ENCODE measurements at places on chromosomes 3 and 15.

- no peak for DNase-seq
These were observed 313.9 kb downstream of the FGF12 start for GRCh38 chr3:192413461-192413860.

- no peak for DNase-seq
These were observed 190.9 kb upstream of the CFAP20DC start for GRCh38 chr3:59240666-59241255.

DNA sequence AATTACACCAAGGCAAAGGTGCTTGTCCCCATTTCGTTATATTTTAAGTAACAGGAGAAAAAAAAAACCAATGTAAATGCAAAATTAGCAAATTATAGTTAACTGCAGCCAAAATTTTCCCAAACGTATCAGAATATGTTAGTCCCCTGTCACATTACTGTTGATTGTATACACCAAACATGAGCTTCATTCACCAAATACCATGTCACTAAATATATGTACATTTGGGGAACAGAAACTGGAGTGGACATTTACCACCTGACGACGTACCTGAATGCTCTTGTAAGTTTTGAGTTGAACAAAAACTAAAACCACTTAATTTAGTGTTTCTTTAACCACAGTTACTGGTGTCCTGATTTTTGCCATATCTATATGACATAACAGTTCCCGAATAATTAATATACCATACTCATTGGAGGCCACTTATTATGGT is 3.3 kb upstream of the FOXP1 start:
- DNase-seq = peak; percentile 42

GRCh38 chr3:132332508-132332907 is 15.3 kb downstream of the ACP3 start:
- DNase-seq = no peak

DNA sequence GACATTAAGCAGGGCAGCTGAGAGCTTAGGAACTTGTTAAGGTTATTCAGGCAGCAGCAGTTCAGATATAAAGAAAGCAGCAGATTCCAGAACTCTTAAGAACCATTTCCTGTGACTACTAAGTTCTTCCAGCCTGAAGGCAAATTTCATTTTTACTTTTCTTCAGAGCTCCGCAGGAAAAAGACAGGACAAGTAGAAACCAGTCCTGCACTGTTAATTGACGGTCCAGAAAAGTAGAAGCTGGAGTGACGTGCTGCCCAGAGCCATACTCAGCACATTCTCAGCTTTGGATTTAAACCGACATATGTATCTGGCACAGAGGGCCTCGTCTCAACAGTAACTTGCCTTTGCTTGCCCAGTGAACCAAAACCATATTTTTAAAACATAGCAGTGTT is 219.4 kb upstream of the STRIT1 start:
- no peak for DNase-seq

GRCh38 chr3:174488527-174488926 is 370.6 kb upstream of the NAALADL2 start:
- DNase-seq = no peak

GRCh38 chr3:194632809-194633348 is 340 bp downstream of the TMEM44 start:
- no peak for DNase-seq

DNA sequence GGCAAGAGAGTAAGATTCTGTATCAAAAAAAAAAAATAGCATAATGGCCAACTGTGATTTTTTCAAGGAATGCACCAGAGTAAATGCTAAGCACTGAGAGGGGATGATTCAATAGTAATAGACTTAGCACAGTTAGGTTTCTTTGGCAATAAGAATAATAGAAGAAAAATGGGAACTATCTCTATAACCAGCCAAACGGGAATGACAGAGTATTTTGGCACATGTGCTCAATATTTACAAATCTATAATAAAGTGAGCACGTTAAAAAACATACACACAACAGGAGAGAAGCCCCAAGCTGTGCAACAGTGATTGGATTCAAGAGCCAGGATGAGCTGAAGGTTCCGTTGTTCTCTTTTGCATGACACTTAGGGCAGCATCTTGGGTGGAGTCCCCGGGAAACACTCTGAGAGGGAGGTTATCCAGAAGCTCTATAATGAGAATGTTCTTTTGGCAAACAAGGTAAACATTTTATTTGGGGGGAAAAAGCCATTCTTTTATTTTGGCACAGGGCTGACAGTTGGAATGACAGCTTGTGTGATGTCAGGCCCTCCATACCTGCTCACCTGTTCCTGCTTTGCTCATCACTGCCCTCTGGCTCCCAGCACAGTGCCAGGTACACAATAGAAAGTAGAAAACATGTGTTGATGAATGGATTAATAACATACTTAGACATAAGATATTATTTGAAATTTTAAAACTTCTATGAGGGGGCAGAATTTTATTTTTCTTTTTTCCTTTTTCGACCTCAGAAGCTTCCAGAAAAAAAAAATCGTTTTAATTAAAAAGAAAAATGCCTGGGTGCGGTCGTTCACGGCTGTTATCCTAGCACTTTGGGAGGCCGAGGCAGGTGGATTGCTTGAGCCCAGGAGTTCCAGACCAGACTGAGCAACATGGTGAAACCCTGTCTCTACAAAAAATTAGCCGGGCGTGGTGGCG is 44.0 kb upstream of the MUC4 start:
- DNase-seq = no peak

DNA sequence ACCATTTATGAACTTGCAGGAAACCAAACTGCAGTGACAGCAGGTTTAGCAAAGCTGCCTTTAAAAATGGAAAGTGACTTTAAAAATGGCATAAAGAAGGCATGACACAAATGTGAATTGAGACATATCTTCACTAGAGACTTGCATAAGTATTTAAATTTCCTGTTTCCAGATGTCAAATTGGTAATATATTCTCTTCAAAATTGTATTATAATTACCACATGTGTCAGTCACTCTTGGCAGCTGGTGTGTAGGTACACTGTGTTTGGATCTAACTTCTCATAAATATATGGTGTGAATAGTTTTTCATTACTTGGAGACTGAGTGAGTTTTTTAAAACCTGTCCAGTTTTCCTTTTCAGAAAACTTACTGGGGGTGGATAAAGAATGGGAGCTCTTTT is 636.2 kb upstream of the SGO1 start:
- no peak for DNase-seq

DNA sequence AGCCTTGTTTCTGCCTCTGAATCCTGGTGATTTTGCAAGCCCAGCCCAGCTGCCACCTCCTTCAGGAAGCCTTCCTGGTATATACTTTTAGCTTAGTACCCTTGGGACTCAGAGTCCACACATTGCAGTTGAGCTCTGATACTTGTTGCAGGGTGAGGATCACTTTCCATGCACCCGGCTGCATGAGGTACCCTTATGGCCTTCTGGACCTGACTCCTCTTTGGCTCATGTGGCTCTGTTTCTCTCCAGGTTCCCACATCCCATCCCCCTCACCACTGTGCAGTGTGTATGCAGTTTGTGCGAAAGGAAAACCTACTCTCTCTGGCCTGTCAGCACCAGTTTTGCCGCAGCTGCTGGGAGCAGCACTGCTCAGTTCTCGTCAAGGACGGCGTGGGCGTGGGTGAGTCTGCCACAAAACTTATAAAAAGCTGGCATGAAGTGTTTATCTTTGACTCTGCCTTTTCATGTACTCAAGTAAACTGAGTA is 23.1 kb upstream of the P4HTM start:
- DNase-seq = no peak

GRCh38 chr3:112640276-112640929 is 540 bp downstream of the CCDC80 start:
- DNase-seq = no peak

GRCh38 chr15:68208636-68209240 is 3.6 kb upstream of the CALML4 start:
- DNase-seq = no peak

DNA sequence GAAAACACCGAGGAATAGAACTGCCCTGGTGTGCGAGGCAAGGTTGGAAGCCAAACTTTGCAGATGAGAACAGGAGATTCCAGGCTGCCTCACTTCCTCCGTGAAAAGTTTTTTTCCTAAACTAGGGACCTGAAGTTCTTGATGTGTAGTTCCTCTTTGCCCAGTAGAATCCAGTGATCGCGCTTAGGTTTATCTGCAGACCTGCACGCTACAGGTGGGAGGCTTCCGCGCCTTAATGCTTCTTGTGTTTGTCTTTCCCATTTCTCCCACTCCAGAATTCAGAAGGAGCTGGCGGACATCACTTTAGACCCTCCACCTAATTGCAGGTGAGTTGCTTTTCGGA is 5.4 kb downstream of the UBE2E1 start:
- no peak for DNase-seq

- DNase-seq = no peak
These were observed 16.0 kb downstream of the NRROS start for GRCh38 chr3:196655496-196655895.

GRCh38 chr3:50195501-50196252 is 4.3 kb downstream of the GNAT1 start:
- no peak for DNase-seq

DNA sequence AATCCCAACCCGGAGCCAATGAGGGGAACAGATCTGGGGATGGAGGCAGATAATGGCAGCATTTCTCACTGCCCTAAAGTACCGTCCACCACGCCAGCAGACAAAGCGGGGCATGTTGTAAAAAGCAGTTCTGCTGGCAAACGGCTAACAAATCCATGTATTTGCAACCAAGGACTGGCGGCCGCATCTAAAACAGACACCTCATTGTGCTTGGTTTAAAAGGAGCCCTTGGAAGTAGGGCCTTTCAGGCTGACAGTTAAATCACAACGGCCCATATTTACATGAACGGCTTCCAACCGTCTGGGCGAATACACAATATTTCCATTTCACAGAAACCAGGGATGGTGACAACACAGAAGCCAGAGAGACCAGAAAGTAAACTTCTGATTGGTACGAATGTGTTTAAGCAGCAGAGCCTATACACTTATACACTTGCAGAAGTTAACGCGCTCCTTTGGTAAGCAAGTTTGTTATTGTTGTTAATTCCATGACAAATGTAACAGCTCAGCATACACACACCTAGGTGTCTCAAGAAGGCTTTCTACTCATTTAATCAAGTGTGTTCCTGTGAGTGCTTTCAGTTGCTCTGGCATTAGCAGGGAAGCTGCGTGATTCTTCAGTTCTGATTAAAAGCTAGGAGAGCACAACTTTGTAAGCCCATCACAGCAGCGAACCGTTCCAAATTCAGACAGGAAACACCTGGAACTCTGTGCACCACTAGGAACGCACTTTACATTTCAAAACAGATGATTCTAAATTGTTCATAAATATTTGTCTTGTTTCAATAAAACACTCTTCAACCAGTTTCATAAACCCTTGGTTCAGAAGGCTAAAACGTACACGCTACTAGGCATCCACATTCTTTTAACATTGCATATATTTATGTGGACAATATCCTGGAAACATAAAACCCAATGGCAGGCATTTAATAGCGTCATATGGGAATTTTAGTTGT is 112.9 kb downstream of the PDZRN3 start:
- no peak for DNase-seq

- DNase-seq = no peak
These were observed 520 bp downstream of the TMEM42 start for GRCh38 chr3:44862226-44862637.

DNA sequence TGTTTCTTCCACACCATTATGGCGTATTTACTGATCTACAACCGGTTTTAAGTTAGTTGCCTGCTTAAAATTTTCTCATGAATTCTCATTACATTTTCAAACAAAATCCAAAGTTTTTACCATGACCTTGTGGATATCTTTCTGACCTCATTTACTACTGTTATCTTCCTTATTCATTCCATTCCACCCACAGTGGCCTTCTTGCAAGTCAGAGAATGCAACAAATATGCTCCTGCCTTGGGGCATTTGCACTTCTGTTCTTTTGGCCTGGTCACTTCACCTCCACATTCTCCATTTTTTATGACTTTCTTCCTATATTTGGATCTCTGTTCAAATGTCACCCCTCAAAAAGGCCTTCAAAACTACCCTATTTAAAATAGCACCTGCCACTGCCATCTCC is 8.8 kb upstream of the SLC15A2 start:
- no peak for DNase-seq

GRCh38 chr3:83807511-83807910 is 1151.3 kb upstream of the CADM2 start:
- no peak for DNase-seq

- no peak for DNase-seq
These were observed 175.9 kb downstream of the CHST2 start for GRCh38 chr3:143295201-143296080.

DNA sequence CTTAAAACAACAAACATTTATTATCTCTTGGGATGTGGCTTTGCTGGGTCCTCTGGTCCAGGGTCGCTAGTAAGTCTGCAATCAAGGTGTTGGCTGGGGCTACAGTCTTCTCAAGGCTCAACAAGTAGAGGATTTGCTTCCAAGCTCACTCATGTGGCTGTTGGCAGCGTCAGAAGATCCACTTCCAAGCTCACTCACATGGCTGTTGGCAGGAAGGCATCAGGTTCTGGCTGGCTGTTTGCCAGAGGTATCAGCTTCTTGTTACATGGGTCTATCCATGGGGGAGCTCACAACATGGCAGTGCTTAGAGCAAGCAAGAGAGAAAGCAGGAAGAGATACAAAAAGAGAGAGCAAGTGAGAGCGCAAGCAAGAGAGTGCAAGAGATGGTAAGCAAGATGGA is 15.0 kb upstream of the BNC1 start:
- no peak for DNase-seq
